ENCODE measurements at places on chromosomes 16 and 17.

- peaks cover 11% of the 10 kb centered on the region for H3K4me1 ChIP-seq
- H3K27ac ChIP-seq, result no peak overlapping the region
- no peak for DNase-seq
Observed at GRCh38 chr17:7261379-7262191, 693 bp downstream of the CLDN7 start.

DNA sequence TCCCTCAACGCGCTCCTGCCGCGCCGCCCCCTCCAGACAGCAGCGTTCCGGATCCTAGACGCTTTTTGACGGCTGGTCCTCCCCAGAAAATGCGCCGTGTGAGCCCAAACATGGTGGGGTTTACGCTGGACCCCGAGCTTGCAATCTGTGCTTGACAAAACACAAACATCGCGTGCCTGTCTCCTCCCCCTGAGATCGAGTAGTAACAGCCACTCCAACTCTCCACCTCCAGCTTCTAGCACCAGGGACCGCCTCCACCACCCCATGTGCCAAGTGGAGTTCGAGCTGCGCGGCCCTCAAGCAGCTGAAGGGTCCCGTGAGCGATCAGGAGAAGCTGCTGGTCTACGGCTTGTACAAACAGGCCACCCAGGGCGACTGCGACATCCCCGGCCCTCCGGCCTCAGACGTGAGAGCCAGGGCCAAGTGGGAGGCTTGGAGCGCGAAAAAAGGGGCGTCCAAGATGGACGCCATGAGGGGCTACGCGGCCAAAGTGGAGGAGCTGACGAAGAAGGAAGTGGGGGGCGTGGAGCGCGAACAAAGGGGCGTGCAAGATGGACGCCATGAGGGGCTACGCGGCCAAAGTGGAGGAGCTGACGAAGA lies 656 bp upstream of the GEMIN4 start:
- DNase-seq, result peak; percentile 46
- peaks cover 10% of the 10 kb centered on the region for H3K4me1 ChIP-seq
- H3K36me3 ChIP-seq, result no peaks in the 10 kb centered on the region

- no peaks in the 10 kb centered on the region for H3K36me3 ChIP-seq
- H3K4me1 ChIP-seq, result no peaks in the 10 kb centered on the region
- H3K27ac ChIP-seq, result no peak overlapping the region
- no peak overlapping the region for H3K4me3 ChIP-seq
Observed at GRCh38 chr16:55171241-55171640, 152.8 kb upstream of the IRX6 start.

- H3K27ac ChIP-seq, result no peak overlapping the region
- peaks cover 2% of the 10 kb centered on the region for H3K4me1 ChIP-seq
- no peak for DNase-seq
- no peak overlapping the region for H3K4me3 ChIP-seq
Observed at GRCh38 chr17:12922120-12922519, 95.7 kb downstream of the ELAC2 start.

DNA sequence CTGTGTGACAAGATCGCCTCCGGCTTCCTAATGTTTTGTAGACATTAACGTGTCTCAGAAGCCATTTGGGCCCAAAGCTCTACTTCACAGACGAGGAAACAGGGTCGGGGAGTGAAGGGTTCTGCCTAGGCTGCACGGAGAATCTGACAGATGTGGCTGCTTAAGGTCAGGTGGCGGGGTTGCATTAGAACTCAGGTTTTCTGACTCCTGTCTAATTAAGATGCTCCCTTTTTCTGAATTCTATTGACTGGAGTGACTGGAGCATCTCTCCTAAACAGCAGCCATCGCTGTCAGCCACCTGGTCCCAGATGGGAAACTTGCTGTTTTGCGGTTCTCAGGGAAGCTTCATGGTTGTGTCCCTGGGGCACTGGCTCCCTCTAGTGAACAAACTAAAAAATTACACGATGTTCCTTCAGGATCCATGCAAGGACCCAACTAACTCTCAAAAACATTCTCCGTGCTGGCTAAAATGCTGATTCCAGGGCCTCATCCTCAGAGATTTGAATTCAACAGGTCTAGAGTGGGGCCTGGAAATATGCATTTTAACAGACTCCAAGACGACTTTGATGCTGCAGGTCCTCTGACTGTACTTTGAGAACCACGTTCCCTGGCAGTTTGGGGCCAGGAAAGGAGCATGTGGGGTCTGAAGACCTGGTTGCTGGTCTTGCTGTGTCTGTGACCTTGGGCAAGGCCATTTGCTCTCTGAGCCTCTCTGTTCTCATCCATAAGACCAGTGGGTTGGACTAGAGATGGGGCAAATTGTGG lies 117.4 kb downstream of the IRF8 start:
- no peak overlapping the region for H3K4me3 ChIP-seq
- H3K27ac ChIP-seq, result no peak overlapping the region
- no peaks in the 10 kb centered on the region for H3K4me1 ChIP-seq
- no peaks in the 10 kb centered on the region for H3K36me3 ChIP-seq
- no peak for DNase-seq

DNA sequence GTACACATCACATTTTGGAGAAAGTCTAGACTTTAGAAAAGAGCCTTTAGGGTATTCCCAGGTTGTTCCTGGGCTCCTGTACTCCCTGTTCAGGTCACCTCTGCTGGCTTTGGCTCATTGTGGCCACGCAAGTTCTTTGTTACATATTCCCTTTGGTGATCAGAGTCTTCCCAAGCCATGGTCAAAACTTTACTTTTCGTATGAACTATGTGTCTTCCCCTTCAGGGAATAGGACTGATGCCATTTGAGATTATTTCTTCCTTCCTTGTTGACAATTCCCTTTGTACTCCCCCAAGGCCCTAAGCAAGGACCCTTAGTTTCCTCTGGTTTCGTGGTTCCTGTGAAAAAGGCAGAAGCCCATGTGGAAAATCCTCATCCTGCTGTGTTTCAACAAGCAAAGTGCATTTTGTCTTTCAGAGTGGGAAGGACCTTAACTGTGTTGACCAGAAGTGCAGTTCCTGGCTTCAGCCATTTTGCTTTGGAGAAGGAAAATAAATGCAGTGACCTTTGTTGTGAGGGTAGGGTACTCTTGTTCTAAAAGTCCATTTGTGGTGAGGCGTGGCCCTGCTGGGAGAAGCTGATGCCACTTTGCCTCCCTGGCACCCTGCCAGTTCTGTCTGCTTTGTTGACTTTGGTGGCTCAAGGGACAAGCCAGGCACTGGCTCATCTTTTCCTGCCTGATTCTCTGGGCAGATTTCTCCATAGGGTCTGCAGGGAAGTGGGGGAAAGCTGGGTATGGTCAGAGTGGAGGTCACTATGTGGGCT lies 55.1 kb downstream of the ZNRF1 start:
- DNase-seq, result no peak
- no peak overlapping the region for H3K4me3 ChIP-seq
- H3K27me3 ChIP-seq, result no peaks in the 10 kb centered on the region
- no peak overlapping the region for H3K27ac ChIP-seq
- no peaks in the 10 kb centered on the region for H3K36me3 ChIP-seq

DNA sequence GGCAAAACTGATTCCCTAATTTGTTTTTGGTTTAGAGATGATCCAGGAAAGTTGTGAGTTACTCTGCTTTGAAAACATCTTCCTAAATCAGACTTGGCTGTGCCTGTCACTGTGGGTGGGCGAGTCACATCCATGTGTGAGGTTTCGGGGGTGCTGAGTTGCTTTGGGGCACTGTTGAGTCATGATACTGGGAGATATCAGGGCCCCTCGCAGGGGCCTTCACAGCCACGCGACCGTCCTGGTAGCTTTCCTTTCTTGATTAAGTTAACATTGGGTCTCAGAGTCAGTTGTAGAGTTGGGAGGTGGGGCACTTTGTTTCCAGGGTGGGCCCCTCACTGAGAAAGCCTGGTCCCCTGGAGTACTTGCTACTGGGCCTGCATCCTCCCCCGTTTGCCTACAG lies 58.3 kb upstream of the LGALS9 start:
- H3K4me3 ChIP-seq, result no peak overlapping the region
- DNase-seq, result no peak
- H3K27ac ChIP-seq, result no peak overlapping the region
- no peaks in the 10 kb centered on the region for H3K4me1 ChIP-seq
- H3K36me3 ChIP-seq, result no peaks in the 10 kb centered on the region
- H3K27me3 ChIP-seq, result no peaks in the 10 kb centered on the region

DNA sequence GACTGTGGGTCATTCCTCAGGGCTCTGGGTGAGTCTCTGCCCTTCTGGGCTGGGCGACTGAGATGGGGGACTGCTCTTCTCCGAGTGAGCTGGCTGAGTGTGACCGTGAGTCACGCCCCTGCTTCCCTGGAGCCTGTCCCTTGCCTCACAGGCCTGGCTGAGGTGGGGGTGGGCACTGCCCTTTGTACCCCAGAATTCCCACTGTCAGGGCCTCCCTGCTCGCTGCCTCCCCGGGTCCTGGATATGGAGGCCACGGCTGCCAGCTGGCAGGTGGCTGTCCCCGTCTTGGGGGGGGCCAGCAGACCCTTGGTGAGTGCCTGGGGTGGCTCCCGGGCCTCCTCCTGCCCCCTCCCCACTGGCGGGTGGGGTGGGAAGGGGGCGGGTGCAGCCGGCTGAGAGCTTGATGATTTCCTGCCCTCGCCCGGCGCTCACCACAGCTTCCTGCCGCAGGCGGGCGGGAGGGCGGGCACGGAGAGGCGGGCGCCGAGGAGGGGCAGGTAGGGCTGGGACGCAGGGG lies at the start of gene LAT:
Gene LAT, plus strand, starts transcription at position 434 of the 517 bp plus-strand sequence. CDS start 366 bp downstream, outside the sequence.
- H3K27ac ChIP-seq, result no peak within 1 kb of the TSS
- no peaks in the 10 kb centered on the region for H3K4me1 ChIP-seq
- peak within 1 kb of the TSS; percentile 31 for H3K4me3 ChIP-seq
- DNase-seq, result no peak
- H3K27me3 ChIP-seq, result no peaks in the 10 kb centered on the region
- H3K36me3 ChIP-seq, result peaks cover 49% of the 10 kb centered on the region

DNA sequence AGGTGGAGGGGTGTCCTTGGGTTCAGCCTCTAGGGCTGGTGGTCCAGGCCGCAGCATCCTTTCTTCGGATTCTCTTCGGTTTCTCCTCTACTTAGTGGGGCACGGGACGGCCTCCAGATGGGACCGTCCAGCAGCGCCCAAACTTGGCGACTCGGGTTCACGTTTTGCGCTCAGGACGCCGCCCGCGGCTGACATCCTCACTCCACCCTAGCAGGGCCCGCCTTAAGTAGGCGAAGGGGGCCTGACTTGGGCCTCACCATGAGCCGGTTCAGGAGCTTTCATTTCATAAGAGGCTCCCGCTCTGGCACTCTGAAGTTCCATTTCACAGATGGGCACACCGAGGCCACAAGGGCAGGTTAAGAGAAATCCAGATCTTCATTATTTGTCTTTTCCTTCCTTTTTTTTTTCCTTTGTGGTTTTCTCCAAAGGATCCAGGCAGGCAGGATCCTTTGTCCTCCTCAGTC lies 141.2 kb downstream of the SEC14L1 start:
- DNase-seq, result no peak
- H3K4me1 ChIP-seq, result peaks cover 21% of the 10 kb centered on the region
- H3K4me3 ChIP-seq, result peak overlapping the region; percentile 71
- peaks cover 4% of the 10 kb centered on the region for H3K27me3 ChIP-seq
- no peaks in the 10 kb centered on the region for H3K36me3 ChIP-seq

DNA sequence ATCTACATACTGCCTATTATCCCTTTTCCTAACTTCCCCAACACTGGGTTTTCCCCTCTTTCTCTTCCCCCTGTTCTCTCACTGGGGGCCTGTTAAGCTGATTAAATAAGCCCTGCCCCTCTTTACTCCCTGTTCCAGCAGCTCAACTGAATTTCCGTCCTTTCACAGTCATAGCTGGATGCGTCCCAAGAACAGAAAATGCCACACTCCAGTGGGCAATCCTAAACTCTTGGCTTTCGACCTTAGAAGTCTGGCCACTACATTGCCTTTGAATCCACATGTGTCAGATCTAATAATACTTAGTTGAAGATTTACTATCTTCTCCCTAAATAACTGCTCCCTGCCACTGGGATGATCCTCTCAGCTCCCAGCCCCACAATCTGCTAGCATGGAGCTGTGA lies 34.5 kb downstream of the KCNJ16 start:
- H3K27me3 ChIP-seq, result no peaks in the 10 kb centered on the region
- H3K36me3 ChIP-seq, result no peaks in the 10 kb centered on the region
- no peak overlapping the region for H3K4me3 ChIP-seq

- H3K4me3 ChIP-seq, result peak overlapping the region; percentile 72
- peaks cover 41% of the 10 kb centered on the region for H3K4me1 ChIP-seq
- DNase-seq, result no peak
- no peaks in the 10 kb centered on the region for H3K27me3 ChIP-seq
Observed at GRCh38 chr16:28062261-28062846, 1.2 kb downstream of the GSG1L start.

DNA sequence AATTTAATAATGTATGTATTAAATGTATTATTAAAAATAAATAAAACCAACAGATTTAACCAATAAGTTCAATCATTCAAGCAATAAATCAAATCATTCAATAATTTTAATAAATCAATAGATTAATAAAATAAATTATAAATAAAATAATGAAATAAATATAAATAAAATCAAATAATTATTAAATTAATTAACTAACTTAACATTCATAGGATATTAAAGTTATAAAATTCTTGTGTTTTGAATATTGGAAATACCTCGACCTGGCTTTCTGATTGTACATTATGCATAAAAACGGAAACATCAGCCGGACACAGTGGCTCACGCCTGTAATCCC lies 182.2 kb downstream of the BANP start:
- H3K27me3 ChIP-seq, result no peaks in the 10 kb centered on the region
- no peaks in the 10 kb centered on the region for H3K4me1 ChIP-seq
- no peak for DNase-seq
- H3K4me3 ChIP-seq, result no peak overlapping the region
- H3K27ac ChIP-seq, result no peak overlapping the region
